M059J (cell line): ENCODE measurements at places on chromosomes 13 and 19. TPM values are rescaled to one million over a fixed set of nuclear protein-coding genes. Genes with fewer than 3 reads are reported as not detected.
A peak's percentile ranks its signal among the peaks of the same experiment; 100 is the strongest.

DNA sequence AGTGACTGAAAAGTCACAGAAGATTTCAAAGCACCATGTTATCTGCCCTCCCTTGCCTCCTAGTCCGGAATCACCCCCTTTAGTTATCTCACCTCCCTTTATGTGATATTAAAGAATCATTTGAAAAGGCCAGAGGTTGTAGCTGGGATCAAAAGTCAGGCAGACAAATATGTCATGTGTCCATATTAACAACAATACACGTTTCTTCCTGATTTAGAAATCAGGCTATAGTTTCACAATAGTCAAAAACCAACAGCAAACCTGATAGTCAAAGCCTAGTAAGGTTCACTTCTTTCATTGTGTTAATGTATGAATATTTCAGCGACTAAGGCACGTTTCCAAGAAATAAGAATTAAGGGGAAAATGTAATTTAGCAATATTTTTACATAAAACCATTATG is 326.7 kb downstream of the ITGBL1 start:
- DNase-seq: no peak

The NLRP4 gene
- 0.05 TPM in 1 of 2 replicates, not detected in the other for total RNA-seq

DNA sequence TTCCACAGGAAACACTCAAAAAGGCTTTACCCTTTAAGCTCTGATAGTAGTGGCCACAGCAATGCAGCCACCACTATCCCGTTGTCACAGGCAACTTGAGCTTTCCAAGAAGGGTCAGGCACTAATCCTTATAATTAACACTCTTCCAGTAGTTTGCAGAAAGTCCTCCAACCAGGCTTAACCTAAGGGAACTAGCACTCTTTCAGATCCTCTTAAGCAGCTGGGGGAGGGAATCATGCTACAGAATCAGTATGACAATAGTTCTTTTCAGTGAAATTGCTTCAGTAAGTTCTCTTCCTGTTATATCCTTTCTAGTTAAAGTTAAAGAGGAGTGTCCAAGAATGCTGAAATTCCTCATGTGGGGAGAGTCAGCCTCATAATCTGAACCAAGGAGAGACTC is 82.2 kb downstream of the TNFSF11 start:
- no peak for DNase-seq

The OR10H2 gene
- total RNA-seq: not detected in 2 replicates

GRCh38 chr13:101019126-101019525 is 344.5 kb upstream of the TMTC4 start:
- DNase-seq: peak; percentile 38

- DNase-seq: peak; percentile 91
Measured at GRCh38 chr19:37251308-37252229, 33.6 kb downstream of the ZNF383 start.

The EDNRB gene
- 2.2 and 3.6 TPM in 2 replicates for total RNA-seq

- DNase-seq: no peak
Measured at GRCh38 chr13:52838433-52839107, 9.9 kb downstream of the PCDH8 start.

The GNG14 gene
- not detected in 2 replicates for total RNA-seq

DNA sequence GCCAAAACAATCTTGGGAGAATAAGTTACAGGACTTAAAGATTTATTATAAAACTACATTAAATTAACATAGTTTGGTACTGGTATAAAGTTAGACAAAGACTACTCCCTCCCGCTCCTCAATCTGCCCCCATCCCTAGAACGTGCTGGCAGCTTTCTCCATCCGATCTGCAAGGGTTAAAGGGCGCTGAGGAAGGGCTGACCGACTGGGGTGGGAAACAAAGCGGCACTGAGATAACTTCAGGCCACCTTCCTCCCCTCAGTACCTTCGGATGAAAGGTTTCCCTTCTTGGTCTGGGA is 790 bp upstream of the SUGT1 start:
- DNase-seq: no peak

DNA sequence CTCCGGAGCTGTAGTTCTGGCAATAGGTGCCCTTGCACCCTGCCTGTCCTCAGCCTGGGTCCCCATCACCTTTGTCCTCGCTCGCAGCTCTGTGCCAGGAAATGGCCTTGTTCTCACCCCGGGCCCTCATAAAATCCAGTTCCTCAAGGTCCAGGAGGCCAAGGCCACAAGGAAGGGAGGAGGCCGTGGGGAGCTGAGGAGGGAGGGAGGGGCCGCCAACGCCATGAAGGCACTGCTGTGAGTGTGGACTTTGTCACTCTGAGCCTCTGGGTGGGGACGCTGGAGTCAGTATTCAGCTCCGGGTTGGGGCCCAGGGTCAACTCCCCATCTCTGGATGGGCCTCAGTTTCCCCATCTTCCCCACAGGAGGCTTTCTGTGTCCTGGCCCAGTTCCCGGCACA is 9.2 kb upstream of the GNA11 start:
- DNase-seq: no peak

DNA sequence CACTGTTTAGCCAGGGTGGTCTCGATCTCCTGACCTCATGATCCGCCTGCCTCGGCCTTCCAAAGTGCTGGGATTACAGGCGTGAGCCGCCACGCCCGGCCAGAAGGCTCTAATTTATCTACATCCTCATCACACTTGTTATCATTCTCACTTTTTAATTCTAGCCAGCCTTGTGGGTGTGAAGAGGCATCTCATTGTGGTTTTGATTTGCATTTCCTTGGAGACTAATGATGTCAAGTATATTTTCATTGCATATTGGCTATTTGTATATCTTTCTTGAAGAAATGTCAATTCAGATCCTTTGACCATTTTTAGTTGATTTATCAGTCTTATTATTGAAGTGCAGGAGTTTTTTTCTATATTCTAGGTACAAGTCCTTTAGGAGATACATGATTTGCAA is 27.7 kb upstream of the HIF3A start:
- no peak for DNase-seq

GRCh38 chr13:93305886-93306285 is 79.3 kb downstream of the GPC6 start:
- no peak for DNase-seq

The BCKDHA gene
- 15.9 and 18.3 TPM in 2 replicates for total RNA-seq

DNA sequence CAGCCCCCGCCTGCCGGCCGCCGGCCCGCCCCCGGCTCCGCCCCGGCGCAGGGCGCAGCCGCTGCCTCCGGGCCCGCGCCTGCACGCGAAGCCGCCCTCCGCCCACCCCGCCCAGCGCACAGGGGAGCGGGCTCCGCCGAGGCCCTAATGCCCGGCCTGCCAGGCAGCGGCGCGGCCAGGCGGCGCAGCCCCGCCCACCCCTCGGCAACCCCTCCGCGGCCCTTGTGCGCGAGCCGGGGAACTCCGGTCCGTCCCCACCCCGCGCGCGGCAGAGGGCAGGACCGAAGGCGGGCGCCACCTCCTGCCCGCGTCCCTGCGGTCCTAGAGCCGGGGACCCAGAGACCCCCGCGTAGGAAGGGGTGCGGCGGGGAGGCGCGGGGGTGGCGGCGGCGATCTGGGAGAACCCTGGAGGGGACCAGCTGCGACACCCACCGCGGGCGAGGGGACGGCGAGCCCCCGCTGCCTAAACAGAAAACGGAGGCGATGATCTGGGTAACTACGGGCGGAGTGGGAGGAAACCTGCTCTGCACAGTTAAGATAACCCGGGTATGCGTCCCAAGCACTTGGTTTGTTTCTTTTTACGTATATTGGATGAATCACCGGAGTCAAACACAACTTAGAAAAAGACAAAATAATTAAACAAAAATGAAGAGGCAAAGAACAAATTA is 350 bp upstream of the USP12 start:
- DNase-seq: peak; percentile 84

GRCh38 chr13:32284927-32285632 is 30.1 kb downstream of the ZAR1L start:
- peak; percentile 86 for DNase-seq

DNA sequence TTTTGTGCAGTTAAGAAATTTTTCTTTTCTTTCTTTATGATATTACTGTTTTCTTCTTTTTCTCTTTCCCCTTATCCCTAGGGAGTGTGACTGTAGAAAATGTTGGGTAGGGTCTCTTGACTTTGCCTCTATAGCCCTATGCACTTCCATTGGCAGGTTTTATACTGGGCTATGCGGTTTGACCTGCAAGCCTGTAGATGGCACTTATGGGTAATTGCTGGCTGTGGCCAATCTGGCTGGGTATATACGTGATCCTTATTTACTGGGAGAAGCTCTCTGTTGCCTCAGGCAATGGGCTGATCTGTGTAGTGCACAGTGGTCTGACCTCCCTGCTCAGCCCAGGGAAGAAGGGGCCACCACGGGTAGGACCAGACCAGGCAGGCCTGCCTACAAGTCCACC is 78.8 kb downstream of the RAP2A start:
- DNase-seq: no peak

The PODNL1 gene
- 2.8 TPM in 1 of 2 replicates, not detected in the other for total RNA-seq

DNA sequence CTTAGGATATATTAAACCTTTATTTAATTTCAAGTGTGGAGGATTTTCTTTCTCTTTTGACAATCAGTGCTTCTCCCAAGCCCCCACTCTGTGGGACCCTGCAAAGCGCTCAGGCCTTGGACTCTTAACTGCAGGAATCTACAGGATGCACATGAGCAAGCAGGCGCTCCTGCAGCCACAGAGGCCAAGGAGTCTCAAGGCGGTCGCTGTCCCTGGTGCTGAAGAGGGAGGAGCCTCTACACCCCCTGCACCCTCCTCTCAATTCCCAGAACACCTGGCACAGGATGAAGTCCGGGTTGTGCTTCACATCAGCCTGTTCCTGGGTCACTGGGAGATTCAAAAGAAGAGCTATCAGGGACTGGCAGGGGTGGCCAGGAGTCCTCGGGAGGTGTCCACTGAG is 13.5 kb downstream of the OR10H4 start:
- DNase-seq: no peak

- no peak for DNase-seq
Measured at GRCh38 chr13:49693191-49693733, 2.0 kb upstream of the EBPL start.

- DNase-seq: no peak
Measured at GRCh38 chr13:113058988-113059850, 46.4 kb upstream of the F7 start.

DNA sequence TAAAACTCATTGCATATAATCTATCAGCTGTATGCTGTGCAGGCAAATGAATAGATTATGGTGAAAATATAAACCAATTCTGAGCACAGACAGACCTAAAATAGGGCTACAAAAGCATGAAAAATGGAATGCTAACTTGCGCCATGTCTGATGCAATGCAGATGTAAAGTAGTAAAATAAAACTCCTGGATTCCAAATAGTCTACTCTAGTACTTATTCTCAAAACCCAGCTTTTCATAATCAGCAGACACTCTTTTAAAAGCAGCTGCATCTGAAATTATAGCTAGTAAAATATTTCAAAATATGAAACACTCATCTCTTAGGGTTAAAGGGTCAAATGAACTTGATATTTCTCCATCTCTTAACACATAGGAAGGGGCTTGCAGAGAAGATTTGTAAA is 4.7 kb upstream of the POMP start:
- no peak for DNase-seq

DNA sequence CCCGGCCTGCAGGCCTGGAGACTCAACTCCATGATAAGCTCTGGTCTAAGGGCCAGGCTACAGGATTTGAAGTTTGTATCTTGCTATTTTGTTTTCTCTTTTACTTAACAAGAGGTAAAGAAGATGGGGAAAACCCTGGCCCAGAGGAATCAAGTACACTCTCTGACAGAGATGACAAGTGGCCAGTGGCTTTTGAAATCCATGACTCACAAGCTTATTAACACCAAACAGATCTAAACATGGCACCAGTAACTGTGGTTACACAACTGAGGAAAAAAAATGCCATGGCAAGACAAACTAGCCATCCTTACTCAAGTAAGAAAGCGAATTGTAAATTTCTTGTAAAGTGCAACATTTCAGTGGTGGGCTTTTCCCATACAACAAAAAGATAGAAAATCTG is 72.6 kb upstream of the SERTM1 start:
- DNase-seq: peak; percentile 9

DNA sequence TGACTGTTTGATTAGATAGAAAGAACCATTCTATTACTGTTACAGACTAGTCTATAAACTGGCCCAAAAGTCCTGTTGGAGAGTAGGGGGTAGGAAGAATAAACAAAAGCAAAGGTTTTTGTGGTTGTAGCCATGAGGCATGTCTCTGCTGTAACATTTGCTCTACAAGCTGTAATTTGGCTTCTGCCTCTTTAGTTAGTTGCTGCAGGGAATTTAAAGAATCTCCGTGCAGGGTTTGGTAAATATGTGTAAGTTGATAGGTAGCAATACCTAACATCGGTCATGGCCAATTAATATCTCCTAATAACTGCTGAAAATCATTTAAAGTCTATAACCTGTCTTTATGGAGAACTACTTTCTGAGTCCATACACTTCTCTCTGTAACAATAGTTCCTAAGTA is 13.0 kb downstream of the FPR3 start:
- no peak for DNase-seq

GRCh38 chr19:1336079-1336684 is 47.5 kb upstream of the NDUFS7 start:
- no peak for DNase-seq

GRCh38 chr13:44455769-44456168 is 82.1 kb downstream of the SERP2 start:
- no peak for DNase-seq

The COMMD6 gene
- total RNA-seq: 87.4 and 100 TPM in 2 replicates

The TYROBP gene
- not detected in 2 replicates for total RNA-seq

DNA sequence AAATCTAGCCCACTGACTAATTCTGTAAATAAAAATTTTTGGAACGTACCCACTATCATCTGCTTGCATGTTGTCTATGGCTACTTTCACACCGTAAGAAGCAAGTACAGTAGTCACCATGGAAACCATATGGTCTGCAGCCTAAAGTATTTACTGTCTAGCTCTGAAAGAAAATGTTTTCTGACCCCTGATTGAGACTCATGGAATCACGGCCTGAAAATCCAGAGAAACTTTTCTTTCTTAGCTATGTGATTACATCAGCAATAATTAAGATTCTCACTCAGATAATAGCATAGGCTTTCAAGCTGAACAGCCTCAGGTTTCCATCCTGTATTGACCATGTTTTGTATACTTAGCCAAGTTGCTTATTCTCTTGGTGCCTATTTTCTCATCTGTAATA is 264.6 kb downstream of the NHLRC3 start:
- no peak for DNase-seq

The PABPC3 gene
- 0.02 and 0.15 TPM in 2 replicates for total RNA-seq

The PALM gene
- total RNA-seq: 0.07 and 1.4 TPM in 2 replicates

DNA sequence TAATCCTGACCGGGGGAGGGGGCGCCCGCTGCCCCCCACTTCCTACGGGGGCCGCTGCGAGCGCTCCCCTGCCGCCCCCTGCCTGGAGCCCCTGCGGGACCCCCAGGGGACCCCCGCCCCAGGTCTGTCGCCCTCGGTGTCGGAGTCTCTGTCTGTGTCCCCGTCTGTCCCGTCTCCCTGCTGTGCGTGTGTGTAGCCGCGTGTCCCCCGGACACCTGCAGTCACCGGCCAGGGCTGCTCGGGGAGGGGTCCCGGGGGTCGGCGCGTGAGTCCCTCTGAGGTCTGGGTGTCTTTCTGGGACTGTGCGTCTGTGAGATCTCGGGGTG is 7.7 kb upstream of the NFIC start:
- DNase-seq: no peak

GRCh38 chr19:31168106-31168625 is 181.1 kb downstream of the TSHZ3 start:
- no peak for DNase-seq

The KLK4 gene
- total RNA-seq: not detected in 2 replicates

The SULT2A1 gene
- total RNA-seq: not detected in 2 replicates

GRCh38 chr13:39875111-39875987 is 219.9 kb downstream of the COG6 start:
- no peak for DNase-seq

The ATP12A gene
- total RNA-seq: not detected in 2 replicates
